ENCODE measurements at places on chromosomes 13 and 19.

DNA sequence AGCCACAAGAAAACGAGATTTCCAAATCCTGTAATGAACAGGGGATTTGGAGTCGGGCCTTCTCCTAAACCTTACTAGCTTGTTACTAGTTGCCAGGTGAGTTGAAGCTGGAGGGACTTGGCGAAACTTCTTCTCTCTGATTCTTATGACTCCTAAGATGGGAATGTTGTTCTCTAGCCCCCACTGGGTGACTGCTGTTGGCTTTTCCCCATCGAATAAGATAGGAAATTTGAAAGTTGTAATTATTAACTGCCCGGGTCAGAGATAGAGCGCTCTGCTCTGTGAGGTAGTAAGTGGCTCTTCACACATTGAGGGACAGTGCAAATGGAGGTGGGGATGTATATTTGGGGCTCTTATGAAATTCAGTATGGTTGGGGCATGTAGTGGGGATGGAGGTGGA lies 111.2 kb upstream of the MBNL2 start:
- DNase-seq: no peak

GRCh38 chr19:1769645-1769985 lies 16.3 kb downstream of the ONECUT3 start:
- no peak for DNase-seq

DNA sequence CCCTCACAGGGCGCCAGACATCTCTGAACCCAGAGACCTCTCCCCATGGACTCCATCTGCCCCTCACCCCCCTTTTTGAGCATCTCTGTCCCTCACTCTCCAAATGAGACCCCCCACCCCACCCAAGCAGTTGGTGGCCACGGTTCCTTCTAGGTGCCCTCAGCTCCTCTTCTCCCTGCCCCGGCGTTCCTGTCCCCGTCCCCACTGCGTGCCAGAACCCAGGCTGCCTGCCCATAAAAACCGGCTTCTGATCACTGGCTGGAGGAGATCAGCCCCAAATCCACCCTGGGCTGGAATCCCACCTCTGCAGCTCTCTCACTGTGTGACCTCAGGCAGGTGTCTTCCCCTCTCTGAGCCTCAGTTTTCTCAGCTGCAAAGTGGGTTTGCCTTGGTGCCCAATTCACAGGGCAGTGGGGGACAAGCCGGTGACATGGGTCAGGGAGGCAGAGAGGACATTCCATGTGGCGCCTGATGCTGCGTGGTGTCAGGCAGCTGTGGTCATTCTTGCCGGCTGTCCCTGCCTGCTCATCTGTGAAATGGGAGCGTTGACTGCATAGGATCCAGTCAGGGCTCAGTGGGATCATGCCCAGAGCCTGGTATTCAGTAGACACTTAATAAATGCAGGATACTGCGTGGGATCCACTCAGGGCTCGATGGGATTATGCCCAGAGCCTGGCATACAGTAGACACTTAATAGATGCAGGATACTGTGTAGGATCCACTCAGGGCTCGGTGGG lies 25.5 kb downstream of the SMIM24 start:
- DNase-seq: no peak

GRCh38 chr19:3509566-3509989 lies 3.5 kb downstream of the FZR1 start:
- DNase-seq: no peak

GRCh38 chr13:30120133-30120822 lies 187.1 kb downstream of the KATNAL1 start:
- no peak for DNase-seq

GRCh38 chr13:100559886-100560285 lies 28.7 kb downstream of the GGACT start:
- DNase-seq: no peak

- DNase-seq: no peak
These were observed 11.4 kb downstream of the ARHGEF7 start for GRCh38 chr13:111126509-111126908.

- DNase-seq: no peak
These were observed 44.9 kb upstream of the PEG3 start for GRCh38 chr19:56885173-56885985.

DNA sequence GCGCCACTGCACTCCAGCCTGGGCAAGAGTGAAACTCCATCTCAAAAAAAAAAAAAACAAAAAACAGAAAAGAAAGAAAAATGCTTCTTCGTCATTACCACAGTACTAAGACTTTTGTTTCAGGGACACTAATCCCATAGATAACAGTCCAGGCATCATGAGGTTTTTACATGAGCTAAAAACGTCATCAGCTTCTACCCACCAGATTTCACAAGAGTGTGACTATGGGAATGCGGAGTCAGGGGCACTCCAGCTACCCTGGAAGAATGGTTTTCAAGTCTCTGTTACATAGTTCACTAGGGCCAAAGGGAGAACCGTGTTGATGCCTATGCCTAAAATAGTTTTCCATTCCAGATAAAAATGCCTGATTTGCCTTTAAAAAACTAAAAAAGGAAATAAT lies 33.2 kb downstream of the RAB20 start:
- DNase-seq: no peak

- DNase-seq: no peak
These were observed 65.3 kb upstream of the ZNF681 start for GRCh38 chr19:23823952-23824389.

GRCh38 chr19:51637362-51637978 lies 7.3 kb upstream of the SIGLEC5 start:
- no peak for DNase-seq

DNA sequence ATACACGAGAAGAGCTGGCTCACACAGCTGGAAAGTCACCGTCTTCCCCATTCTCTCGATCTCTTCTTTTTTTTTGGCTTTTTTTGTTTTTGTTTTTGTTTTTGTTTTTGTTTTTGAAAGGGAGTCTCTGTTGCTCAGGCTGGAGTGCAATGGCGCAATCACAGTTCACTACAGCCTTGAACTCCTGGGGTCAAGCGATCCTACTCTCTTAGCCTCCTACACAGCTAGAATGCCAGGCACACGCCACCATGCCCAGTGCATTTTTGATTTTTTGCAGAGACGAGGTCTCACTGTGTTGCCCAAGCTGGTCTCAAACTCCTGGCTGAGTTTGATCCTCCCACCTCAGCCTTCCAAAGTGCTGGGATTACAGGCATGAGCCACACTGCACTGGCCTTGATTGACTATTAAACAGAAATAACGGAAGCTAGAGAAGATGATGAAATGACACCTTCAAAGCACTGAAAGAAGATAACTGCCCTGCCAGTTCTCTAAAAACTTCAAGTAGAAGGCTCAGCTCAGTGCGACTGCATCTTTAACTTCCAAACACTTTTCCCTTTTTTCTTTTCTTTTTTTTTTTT lies 4.0 kb downstream of the FXYD3 start:
- DNase-seq: no peak

DNA sequence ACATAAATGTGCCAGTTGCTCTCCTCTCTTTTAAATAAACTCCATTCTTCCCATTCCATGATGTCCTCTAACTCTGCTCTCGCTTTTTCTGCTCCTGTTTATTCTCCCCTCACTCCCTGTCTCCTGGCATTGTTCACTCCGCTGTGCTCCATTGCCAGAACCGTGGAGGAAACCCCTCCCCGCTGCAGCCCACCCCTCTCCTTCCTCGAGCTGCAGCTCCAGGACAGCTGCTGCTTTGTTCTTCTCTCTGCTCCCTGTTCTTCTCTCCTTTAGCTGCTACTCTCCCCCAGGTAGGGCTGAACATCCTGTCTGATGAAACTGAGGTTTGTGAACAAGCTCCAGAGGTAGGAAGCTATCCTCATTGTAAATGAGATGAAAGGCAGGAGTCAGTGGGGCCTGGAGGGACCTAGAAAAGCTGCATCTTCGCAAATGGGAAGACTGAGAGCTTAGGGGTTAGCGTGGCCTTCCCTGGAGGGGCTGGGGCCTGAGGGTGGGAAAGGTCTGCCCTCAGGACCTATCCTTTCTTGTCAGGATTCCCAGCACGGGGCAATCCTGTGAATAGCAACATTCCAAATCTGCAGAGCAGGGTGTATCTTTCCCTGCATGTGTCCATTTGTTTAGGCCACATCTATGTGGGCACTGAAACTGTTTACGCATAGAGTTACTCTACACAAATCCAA lies 243.7 kb downstream of the DNAJC15 start:
- no peak for DNase-seq

- no peak for DNase-seq
These were observed 406.4 kb downstream of the KCNRG start for GRCh38 chr13:50421473-50422130.

DNA sequence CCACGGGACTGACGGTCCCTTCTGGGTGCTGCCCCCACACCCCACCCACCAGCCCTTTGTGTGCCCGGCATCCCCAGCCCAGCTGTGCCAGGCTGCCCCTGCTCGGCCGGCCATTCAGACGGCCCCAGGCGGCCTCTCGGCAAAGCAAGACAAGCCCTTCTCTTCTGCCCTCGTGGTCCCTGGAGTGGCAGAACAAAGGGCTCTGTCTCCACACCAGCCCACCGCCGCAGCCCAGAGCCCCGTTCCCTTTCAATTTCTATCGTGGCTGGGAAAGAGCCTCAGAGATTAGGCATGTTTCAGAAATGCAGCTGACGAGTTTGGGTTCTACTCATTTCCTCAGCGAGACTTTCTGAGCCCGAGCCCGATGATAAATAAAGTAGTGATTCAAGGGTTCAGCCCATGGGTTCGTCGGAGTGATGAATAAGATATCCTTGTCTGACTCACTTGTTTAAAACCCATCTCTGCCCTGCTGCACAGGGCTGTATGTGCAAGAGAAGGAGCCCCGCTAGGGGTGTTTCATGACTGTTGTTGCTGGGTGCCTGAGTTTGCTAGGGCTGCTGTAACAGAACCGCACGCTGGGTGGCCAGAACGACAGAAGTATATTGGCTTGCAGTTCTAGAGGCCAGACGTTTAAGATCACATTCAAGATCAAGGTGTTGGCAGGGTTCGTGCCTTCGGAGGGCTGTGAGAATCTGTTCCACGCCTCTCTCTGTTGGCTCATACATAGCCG lies 4.3 kb downstream of the MYO9B start:
- peak; percentile 44 for DNase-seq

DNA sequence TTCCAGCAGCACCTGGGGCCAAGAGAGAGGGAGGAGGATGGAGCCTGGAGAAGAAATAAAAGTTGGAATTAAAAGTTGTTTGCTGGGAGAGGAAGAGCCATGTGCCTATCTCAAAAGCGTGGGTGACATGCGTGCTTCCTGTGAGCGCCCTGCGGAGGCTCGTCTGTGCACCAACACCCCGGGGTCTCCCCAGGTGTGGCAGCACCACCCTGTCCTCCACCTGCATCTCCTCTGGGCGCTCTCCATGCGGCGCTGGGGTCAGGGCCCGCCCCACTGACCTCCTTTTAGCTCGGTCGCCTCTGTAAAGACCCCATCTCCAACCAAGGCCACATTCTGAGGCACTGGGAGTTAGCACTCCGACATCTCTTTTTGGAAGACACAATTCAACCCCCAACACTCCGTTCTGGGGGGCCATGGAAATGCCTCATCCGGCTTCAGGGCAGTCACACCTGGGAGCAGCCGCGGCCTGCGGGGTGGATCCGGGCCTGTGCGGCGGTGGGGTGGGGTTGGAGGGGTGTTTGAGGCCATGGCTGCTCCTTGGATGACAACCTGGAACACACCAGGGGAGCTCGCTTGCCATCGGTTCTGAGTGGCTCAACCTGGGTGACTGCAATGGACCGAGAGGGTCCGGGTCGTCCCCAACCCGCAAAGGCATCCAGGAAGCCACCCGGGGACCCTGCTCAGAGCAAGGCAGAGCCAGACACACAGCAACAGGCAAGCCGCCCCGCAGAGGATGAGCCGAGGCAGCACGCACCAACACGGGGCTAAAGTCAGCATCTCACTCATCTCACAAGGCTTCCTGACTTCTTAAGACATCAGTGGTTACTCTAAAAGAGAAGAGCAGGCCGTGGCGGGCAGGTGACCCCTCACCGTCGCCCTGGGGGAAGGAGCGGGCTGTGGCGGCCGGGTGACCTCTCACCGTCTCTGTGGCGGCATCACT lies 79.4 kb upstream of the MCF2L start:
- DNase-seq: no peak

- no peak for DNase-seq
These were observed 17.5 kb downstream of the ATP8B3 start for GRCh38 chr19:1794424-1795172.

DNA sequence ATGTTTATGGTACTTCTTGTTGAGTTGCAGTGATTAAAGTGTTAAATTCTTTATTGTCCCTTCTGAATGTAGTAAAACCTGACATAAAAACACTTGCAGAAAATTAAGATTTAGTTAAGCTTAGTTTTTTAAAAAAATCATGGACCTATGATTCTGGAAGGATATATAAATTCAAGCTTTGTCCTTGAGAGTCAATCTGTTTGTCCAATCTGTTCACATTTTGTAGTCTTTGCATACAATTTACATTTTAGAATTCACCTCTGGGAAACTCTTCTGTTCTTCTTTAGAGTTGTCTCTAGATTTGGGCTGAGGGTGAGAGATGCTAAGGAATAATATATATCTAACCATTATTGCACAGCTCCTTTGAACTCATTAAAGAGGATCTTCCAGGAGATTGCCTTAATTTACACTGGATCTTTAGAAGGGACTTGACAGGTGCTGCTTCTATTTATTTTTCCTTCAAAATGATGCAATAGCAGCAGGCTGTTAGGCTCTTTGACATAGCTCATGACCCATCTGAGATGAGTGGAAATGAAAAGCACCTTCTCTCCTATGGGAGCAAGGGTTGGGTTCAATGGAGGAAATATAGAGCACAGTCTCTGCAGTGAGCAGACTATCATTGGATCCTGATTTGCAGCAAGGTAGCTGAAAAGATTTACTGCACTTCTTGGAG lies 433.9 kb downstream of the GPC6 start:
- no peak for DNase-seq

- DNase-seq: no peak
These were observed 180.6 kb upstream of the SOX1 start for GRCh38 chr13:111886217-111886945.

- DNase-seq: no peak
These were observed 37.7 kb downstream of the DLEU7 start for GRCh38 chr13:50805805-50806204.

- peak; percentile 14 for DNase-seq
These were observed at the start of gene FKRP for GRCh38 chr19:46745521-46746280. Gene FKRP, plus strand, starts transcription at chr19:46746057. Its CDS starts 9,394 bp downstream, at chr19:46755451.

GRCh38 chr19:53892981-53893325 lies 11.0 kb downstream of the PRKCG start:
- DNase-seq: no peak

- no peak for DNase-seq
These were observed 246.9 kb downstream of the DNAJC15 start for GRCh38 chr13:43270130-43270830.

DNA sequence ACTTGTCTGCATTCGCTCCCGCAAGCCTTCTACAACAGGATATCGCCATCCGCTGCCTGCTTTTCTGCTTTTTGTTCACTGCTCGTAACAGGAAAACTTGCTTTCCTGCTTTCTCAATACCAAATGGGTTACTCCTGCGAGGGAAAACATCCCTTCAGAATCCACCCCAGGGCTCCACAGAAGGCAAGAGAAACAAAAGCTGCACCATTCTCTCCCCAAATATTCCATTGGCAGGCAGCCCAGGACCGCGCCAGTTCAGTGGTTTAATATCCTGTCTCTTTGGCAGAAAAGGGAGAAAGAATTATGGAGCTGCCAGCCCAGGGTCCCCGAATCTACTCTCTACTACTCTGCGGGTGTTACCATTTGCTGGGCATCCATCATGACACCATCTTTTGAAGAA lies 84.7 kb upstream of the DOCK9 start:
- no peak for DNase-seq

- DNase-seq: no peak
These were observed 5.4 kb upstream of the CBY2 start for GRCh38 chr13:45696610-45697226.

- no peak for DNase-seq
These were observed 2.5 kb downstream of the KRTDAP start for GRCh38 chr19:35487656-35488182.

Measured in activated T-helper 1 cell treated with Interleukin-2 at 50 U/mL for 16 hours (primary cell).